NCI-H226 (cell line): ENCODE measurements at places on chromosomes 3 and 15.

DNA sequence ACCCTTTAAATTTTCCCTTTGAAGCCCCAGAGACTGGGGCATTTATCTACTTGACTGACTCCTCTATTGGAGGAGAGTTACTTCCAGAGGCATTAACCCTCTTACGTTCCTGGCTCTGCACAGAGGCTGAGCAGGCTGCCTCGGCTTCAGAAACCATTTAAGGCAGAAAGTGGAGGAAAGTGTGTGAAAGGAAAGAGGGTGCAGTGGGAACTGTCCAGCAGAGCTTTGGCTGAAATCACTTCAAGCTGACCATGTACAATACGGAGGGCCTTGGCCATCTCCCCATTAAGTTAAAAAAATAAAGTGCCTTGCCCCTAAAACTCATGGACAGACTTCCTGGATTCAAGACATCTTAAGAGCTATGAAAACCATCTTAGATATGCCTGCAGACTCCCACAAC, 238.7 kb downstream of the SV2B start:
- DNase-seq, result peak; percentile 16

- DNase-seq, result no peak
Measured at GRCh38 chr15:64001148-64001547, 45.1 kb downstream of the DAPK2 start.

DNA sequence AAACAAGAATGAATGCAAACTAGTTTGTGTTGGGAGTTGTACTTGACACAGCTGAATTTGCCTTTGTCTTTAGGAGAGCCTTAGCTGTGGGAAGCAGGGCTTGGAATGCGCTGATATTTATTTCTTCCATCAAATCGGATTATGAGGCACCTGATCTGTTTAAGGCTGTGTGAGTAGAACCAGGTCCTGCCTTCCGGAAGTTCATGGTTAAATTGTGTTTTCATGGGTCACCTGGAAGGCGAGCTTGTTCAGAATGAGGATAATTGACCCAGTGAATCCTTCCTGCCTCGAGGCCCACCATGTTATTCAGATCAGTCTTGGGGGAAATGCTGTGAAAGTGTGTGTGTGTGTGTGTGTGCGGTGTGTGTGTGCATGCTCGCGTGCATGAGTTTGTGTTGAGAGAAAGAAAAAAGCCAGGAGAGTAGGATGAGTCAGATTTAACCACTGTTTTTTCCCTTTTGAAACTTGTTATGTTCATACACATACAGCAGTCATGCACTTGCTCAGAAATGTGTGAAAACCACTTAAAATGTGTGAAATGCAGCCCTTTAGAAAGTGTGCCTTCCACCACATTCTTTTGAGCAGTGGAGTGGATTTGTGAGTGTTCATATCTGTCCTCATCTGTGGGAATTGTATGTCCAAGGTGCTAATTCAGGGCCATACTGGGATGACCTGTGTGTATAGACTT, 36.7 kb downstream of the SMAD3 start:
- no peak for DNase-seq

- DNase-seq, result no peak
Measured at GRCh38 chr15:47355759-47356158, 361.5 kb upstream of the SEMA6D start.

GRCh38 chr15:93072011-93072410, 17.0 kb downstream of the RGMA start:
- DNase-seq, result no peak

DNA sequence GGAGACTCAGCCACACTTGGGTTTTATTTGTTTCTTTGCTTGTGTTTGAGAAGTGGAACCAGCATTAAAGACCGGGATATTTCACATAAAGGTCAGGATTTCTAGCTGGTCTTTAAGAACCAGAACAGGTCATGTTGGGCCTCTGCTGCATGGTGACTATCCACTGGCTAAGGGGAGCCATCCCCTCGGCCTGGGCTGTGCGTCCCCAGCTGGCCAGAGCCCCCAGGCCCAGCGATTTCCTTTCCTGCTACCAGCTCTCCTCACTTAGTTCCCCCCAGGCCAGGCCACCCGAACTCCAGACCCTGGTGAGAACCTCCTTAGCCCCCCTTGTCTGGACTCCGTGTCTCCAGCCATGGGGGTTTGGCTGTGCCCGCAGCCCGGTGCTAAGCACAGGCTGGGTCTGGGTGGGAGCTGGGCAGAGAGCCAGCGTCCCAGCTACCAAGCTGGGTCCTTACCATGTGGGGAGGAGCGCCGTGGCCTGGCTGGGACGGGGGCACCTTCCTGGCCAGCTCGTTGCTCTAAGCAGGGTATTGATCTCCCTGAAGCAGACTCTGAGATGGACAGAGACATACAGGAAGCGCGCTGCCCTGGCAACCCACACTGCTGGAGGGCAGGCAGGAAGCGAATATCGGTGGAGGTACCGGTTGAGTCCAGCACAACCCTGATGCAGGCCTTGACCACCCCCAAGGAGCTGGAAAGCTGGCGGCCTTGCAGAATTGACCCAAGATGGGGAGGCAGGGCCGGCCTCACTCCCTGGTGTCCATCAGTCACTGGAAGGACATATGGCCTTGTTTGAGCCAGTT, 49.4 kb downstream of the KLF15 start:
- DNase-seq, result no peak

DNA sequence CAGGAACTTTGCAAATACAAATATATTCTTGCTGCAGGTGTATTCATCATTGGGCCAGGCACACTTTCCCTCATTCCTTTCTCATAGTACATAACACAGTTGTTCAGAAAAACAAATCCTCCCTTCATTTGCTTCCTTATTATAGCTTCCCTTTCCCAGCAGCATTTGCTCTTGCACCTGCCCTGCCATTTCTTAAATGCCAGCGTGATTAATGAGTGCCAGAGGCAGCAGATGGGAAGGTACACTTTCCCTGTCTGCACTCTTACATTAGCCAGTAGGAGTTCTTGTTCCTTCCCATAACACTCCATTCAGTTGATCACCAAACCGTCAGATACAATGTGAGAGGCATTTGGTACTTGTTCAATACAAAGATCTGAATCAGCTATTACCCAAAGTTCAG, 128.5 kb upstream of the GAP43 start:
- no peak for DNase-seq

GRCh38 chr3:144324076-144324475, 352.5 kb downstream of the DIPK2A start:
- no peak for DNase-seq

- no peak for DNase-seq
Measured at GRCh38 chr3:174251681-174252080, 607.5 kb upstream of the NAALADL2 start.

DNA sequence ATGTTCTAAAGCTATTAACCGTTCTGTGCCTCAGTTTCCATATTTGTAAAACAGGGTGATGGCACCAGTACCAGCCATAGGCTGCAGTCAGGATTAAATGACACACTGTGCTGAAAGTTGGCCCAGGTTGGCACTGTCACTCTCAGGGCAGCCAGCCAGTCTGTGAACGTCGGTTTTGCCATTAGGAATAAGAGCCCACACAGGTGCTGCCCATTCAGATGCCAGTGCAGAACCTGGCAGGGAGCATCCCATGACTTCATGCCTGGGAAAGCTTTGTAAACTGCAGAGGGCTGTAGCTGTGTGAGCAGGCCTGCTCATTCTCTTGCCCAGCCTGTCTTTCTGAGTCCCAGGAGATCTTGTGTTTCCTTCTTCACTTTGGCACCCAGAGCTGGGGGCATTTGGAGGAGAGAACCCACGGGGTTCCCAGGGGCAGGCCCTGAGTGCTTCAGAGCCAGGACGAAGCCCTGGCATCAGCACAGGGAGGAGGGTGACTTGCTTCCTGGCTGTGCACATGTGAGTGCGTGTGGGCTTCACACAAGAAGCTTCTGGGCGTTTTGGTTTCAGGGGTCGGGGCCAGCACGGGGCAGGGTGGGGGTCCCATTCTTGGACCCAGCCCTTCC, 46.9 kb downstream of the ZNF710 start:
- no peak for DNase-seq

- DNase-seq, result no peak
Measured at GRCh38 chr3:118497274-118497673, 537.4 kb downstream of the IGSF11 start.

DNA sequence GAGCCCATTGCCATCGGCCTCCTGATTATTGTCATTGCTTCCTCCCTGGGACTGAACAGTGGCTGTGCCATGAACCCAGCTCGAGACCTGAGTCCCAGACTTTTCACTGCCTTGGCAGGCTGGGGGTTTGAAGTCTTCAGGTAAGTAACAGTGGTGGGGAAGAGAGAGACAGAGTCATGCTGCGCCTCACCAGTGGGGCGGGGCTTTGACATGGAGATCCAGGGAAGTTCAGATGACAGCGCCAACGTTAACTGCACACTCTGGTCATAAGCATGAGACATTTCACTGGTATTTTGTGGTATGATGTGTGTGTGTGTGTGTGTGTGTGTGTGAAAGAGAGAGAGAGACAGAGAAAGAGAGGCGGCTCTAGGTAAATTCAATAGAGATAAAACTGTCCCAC, 41.0 kb downstream of the AQP9 start:
- DNase-seq, result peak; percentile 75

- DNase-seq, result no peak
Measured at GRCh38 chr3:5675319-5675718, 487.8 kb downstream of the EDEM1 start.

DNA sequence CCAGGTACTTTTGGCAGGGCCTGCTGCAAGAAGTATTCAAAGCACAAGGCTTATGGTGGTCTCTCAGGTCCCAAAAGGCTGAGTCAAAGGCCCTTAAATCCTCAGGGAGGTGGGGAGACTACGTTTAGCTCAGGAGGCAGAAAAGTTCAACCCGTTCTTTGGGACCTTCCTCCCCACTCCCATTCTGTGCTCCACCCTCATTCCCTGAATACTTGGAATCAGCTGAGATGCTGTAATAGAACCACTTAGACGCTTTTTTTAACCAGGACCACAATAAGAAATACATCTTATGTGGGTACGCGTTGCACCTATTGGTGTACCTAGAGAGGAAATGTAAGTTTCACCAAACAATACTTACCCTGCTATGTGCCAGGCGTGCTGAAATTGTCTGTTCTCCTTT, 58.0 kb downstream of the FAM174B start:
- DNase-seq, result no peak

DNA sequence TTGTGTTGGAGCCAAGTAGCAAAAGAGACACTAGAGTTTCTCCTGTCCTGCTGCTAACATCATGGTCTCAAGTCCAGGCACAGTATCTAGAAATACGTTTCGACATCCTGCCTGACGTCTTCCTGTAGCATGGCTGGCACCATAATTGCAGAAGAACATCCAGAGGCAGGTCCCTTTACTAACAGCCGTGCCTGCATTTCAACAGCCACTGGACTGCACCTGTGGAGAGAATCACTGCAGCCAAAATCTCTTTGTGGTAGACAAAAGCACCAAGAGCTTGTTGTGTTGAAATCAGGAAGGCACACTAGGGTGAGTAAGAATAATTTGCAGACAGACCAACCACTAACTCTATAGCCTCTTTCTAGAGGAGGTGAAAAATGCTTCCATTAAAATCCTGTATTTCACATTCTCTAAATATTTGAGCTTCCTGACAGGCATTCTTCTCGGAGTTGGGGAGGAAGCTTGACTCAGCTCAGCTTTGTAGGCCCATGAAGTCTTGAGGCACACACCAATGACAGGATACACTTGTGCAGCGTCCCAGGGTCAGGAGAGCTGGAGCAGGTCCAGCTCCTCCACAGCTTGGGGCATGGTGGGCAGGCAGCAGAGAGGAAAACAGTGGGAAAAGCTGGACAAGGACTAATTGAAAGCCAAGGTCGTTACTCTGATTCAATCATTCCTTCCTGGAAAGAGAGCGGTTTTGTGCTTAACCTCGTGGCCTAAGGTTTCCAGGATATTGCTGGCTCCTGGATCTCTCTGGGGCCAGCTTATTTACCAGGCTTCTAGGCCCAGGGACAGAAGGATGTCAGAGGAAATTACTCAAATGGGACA, 244.9 kb downstream of the FAM43A start:
- peak; percentile 82 for DNase-seq

DNA sequence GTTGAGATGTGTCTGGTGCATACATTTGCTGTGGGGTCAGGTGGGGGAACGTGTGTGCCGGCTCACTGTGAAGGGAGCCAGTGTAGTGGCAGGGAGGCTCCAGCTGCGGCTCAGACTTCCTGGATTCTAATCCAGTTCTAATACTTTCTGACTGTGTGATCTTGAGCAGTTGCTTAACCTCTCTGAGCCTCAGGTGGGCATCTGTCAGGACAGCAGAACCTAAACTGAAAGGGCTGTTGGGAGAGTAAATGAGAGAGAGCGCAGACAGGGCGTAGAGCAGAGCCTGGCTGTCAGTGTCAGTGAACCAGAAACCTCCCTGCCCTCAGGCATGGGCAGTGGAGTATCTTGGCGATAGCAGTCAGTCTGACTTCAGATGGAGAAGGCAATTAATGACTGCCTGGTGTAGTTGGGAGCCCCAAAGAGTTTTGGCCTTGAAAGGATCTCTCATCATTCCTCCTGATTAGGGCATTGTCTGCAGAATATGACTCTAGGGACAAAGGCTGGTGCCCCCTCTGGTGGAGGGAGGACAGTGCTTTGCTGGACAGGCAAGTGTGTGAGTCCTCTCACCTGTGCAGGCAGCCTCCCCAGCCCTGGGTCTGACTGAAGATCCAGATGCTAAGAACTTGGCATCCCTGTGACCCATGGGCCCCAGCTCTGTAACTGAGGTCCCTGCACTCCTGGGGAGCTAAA, 9.6 kb downstream of the KBTBD13 start:
- DNase-seq, result peak; percentile 26

- peak; percentile 60 for DNase-seq
Measured at GRCh38 chr3:18066899-18067582, 324.6 kb upstream of the TBC1D5 start.

- DNase-seq, result no peak
Measured at GRCh38 chr3:108380128-108380795, 83.9 kb downstream of the HHLA2 start.
